ENCODE measurements at places on chromosomes 16 and 17.
A peak's percentile ranks its signal among the peaks of the same experiment; 100 is the strongest.

GRCh38 chr17:47253541-47254402, at the start of gene ITGB3:
ITGB3 (plus strand) TSS chr17:47253827; CDS start chr17:47253862, 35 bp downstream.
- peak; percentile 80 for DNase-seq

- peak; percentile 30 for DNase-seq
Measured at GRCh38 chr17:8489841-8490240, 54.2 kb downstream of the NDEL1 start.

DNA sequence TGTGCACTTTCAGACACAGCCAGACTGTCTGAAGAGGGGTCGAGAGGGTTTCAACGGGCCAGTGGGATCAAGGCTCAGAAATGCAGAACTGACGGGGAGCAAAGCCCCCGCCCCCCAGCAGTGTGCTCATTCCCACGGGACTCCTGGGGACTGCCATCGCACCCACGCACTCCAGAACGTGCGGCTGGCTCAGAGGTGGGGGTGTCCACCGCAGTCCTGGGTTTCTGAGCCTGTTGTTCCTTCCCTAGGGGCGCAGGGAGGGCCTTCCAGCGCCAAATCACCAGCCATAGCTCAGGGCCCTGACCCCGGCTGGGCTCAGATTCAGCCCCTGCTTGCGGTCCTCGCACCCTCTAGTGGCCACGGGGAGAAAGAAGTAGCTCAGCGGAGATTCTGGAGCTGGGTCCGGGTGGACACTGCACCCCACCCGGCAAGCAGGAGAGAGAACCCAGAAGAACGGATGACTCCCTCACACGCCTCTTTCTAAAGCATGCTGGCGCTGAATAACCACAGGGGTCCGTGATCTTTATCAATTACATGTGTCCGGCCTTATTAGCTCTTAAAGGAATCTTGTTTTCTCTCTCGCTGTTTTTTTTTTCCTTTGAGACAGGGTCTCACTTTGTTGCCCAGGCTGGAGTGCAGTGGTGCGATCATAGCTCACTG, 45.0 kb upstream of the USP7 start:
- peak; percentile 70 for DNase-seq

GRCh38 chr16:72917051-72917450, 130.9 kb downstream of the ZFHX3 start:
- DNase-seq, result no peak

DNA sequence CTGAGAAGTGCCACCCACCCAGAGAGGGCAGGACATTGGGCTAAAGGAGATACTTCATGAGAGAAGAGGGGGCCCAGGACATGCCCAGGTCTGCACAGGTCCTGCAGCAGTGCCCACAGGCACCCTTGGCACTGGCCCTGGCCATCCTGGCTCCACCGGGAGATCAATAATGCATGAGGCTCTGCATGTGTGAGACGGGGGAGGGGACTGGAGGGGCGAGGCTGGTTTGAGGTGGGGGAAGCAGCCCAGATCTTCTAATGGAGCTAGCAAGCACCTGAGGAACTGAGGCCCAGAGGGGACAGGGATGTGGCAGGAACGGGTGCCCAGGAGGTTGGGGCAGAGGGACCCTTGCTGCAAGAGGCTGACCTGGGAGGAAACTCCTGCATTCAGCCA, 567 bp downstream of the OSBPL7 start:
- no peak for DNase-seq

DNA sequence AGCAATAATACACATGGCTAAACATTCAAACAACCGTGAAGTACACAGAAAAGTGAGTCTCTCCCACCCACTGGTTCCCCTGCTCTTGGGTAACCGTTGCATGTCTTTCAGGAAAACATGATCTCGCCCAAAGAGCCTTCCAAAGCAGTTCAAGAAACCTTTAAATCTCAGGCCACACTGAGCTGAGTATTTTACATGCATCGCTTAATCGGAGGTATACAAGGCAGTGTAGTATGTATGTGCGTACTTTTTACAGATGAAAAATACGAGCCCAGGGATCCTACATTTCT, 741 bp upstream of the DEXI start:
- DNase-seq, result no peak

GRCh38 chr16:56956076-56956475, 5.7 kb upstream of the CETP start:
- no peak for DNase-seq

DNA sequence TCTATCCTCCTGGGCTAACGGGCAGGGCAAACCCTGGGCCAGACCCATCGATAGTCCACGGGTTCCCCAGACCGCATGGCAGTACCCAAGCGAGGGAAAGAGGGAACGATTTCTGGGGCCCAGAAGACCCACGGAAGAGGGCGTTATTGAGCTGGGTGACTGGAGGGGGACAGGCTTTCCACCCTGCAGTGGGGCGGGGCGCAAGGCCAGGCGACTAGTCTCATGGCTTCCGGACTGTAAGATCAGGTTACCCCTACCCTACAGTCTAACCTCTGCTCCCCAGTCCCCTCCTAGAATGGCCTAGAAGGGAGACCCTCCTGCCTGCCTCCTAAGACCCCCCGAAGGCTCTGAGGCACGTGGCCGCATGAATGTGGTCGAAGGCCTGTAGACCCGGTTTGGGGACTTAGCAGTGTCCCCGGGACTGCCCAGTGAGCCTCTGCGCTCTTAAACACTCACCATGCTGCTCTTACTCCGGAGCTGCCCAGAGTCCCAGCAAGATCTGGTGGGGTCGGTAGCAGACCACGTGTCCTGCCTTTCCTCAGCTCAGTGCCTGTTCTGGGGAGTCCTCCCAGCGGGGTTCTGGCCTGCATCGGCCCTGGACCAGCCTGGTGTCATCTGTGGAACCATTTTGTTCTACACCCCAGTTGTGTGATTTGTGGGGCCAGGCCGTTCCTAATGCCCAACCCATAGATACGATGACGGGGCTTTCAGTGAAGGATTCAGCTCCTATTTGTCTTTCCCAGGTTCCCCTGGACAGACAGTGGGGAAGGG, 13.2 kb upstream of the AURKB start:
- peak; percentile 67 for DNase-seq

GRCh38 chr17:33266116-33266515, 27.0 kb downstream of the ASIC2 start:
- DNase-seq, result peak; percentile 29

DNA sequence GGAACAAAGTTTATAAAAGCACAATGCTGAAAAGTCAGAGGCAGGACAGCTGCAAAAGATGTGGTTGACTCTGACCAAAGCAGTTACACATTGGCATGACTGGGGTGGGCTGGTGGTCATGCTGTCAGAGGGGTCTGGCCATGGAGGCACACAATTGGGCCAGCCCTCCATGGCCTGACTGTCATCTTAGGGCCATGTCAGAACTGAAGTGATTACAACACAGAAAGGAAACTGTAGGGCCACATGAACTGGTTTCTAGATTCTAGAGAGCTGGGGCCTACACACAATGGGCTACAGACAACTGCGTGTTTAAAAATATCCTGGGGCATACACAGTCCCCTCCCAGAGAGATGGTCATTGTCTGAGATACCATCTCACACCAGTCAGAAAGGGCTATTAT, 380.6 kb downstream of the GRIN2A start:
- no peak for DNase-seq

DNA sequence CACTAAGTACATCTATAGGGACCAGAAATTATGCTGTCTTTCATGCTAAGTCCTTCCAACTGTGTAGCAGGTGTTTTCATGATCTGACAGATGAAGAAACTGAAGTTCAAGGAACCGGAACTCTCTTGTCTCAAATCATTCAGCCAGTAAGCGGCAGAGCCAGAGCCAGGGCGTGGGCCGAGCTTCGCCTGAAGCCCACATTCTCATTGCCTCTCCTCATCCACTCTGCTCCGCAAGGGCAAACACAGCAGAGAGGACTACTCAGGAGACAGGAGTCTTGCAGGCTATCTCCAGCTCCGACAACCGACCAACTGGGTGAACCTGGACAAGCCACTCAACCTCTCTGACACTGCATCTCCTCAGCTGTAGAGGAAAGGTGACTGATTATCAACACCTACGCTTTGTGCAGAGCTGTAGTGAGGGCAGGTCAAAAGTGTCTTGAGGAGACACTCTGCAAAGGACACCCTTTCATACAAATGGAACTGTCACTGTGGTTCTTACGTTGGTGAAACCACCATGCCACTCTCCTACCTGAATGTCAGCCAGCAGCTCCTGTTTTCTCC, 72.9 kb downstream of the CYTH1 start:
- DNase-seq, result no peak

GRCh38 chr17:14803826-14804225, 461.3 kb downstream of the PMP22 start:
- peak; percentile 29 for DNase-seq

DNA sequence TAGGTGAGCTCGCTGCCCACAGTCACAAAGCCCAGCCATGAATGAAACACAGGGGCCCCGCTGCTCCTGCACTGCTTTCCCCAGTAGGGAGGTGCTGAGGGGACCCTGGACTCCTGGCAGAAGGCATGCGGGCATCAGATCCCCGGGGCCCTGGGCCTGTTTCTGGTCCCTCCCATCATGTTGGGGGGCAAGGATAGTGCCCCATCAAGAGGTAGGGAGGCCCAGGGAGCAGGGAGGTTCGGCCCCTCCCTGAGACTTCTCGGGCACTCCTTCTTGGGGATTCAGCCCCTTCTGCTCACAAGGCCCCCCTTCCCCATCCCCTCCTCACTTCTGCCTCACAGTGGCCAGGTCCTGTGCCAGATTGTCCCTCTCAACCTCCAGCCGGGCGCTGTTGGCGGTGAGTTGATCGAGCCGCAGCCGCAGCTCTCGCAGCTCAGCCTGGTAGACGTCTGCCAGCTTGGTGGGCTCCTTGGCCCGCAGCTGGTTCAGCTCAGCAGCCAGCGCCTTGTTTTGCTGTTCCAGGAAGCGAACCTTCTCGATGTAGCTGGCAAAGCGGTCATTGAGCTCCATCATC, 515 bp downstream of the GFAP start:
- DNase-seq, result no peak

DNA sequence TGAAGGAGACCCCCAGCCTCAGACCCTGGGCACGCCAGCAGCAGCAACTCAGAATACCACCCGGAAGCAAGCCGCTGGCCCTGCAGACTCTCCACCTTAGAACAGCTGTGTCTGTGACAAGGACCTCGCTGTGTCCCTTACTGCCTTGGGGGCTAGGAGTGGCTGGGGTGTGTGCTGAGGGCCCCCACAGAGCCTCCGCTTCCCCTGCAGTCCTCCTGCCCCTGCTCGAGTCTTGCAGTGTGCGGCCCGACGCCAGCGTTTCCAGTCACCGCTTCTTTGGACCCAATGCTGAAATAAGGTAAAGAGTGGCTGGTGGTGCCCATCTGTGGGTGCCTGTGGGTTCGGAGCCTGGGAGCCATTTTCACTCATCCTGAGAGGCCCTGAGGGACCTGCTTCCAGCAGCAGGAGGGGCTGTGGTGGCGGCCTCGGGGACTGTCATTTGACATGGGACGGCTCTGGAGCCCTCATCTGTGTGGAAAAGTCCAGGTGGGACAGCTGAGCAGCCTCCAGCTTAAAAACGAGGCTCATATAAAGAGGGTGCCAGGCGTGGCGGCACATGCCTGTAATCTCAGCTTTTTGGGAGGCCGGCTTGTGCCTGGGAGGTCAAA, 14.7 kb upstream of the MC1R start:
- DNase-seq, result no peak

DNA sequence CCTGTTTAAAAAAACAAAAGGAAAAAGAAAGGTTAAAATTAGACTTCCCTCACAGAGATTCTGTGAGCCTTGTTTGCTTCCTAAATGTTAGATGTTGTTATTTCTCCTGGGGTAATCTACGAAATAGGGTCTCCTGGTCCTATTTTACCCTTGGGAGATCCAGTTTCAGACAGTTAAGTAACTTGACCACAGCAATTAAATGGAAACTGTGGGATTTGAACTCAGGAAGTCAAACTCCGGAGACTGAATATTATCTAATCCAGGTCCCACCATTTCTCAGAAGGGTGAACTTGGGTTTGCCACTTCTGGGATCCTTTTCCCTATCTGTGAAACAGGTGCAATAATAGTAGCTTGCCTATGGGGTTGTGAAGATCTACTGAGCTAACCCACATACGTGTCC, 6.4 kb upstream of the TMC5 start:
- DNase-seq, result no peak

DNA sequence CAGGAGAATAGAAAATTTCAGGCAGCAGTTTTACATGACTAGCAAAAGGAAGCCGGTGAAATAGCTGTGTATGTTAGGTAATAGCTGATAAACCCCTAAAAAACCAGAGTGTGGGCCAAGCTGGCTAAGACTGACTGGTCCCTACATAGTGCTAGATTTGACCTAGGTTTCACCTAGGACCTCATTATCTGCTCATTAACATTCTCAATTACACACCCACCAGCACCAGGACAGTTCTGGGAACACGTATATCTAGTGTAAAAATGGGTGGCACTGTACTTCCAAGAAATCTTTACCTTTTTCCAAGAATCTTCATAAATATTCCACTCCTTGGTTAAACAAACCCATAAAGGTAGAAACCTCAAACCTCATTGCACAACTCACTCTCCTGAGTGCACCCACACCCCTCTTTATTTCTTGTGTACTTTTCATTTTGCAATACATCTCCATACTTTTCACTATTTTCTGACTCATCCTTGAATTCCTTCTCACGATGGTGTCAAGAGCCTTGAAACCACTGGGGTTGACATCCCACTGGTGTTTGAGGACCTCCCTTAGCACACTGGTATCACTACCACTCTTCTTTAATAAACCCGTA, 262.7 kb upstream of the KCNJ16 start:
- DNase-seq, result peak; percentile 8

DNA sequence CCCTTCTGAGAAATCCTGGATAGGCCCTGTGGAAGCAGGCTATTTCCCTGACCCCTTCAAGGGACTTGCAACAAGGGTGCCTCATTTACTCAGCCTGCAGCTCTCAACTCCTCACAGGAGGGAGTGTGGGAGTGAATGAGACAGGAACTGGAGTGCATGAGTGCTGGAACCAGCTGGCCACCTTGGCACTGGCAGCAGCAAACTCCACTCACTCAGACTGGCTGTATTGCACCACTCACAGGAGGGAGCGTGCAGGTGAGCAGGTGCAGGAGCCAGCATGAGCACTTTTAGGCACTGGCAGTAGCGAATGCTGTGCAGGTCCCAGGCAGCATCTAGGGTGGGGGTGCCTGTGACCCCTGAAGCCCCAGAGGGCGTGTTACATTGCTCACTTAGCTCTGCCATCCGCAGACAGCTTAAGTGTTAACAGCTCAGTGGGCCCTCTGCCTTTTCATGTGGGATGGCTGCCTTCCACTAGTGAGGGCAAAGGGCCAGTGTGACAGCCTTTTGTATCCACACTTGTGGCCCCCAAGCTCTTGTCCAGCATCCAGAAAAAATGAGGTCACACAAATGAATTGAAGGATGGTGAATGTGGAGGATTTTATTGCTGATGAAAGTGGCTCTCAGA, 11.0 kb upstream of the ZNHIT3 start:
- no peak for DNase-seq

GRCh38 chr17:2262135-2262587, 41.4 kb downstream of the SMG6 start:
- DNase-seq, result peak; percentile 91
